ENCODE measurements at places on chromosomes 1 and 21. TPM values are rescaled to one million over a fixed set of nuclear protein-coding genes. Genes with fewer than 3 reads are reported as not detected.

GRCh38 chr1:248239478-248239877 is 8.3 kb downstream of the OR2M4 start:
- no peaks in the 10 kb centered on the region for H3K27me3 ChIP-seq
- DNase-seq = no peak
- no peak overlapping the region for H3K4me3 ChIP-seq
- H3K4me1 ChIP-seq = no peaks in the 10 kb centered on the region

GRCh38 chr21:15947677-15948076 is 217.9 kb downstream of the USP25 start:
- no peak for DNase-seq
- H3K27ac ChIP-seq = no peak overlapping the region
- H3K4me1 ChIP-seq = no peaks in the 10 kb centered on the region

DNA sequence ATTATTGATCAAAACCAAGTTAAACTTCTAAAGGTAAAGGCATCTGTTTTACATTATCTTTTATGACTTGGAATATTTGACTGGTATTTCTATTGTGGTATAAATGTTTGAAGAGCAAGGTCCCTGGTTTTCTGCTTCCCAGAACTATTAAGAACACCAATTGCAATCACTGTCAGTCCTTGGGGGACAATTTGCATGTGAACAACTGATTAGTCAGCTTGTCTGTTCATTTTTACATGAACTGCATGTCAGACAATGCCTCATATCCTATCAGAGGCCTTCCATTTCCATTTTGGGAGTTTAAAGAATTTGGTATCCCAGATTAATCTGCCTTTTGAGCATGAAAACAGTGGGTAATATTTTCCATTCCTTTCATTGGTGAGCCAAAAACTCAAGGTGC is 654.9 kb upstream of the USP24 start:
- no peaks in the 10 kb centered on the region for H3K36me3 ChIP-seq
- no peak overlapping the region for H3K4me3 ChIP-seq
- no peak overlapping the region for H3K27ac ChIP-seq
- H3K4me1 ChIP-seq = no peaks in the 10 kb centered on the region

- DNase-seq = no peak
- no peaks in the 10 kb centered on the region for H3K36me3 ChIP-seq
- H3K27ac ChIP-seq = no peak overlapping the region
Measured at GRCh38 chr1:6141592-6141991, 38.5 kb downstream of the CHD5 start.

DNA sequence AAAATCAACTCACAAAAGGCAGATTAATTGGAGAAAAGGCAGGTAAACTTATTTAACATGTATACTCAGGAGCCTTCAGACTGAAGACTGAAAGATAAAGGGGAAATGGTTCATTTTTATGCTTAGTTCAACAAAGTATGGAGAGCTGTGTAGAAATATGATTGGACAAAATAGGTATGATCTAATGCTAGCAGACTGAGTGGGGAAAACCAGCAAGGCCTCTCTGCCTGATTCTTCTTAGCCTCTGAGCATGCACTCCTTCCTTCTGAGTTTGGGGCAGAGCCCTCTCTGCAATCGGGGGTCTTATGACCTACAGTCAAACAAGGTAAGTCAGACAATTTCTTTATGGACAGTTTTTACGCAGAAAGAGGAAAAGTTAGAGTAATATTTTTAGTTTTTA is 38.8 kb upstream of the SUCO start:
- no peak for DNase-seq
- no peak overlapping the region for H3K27ac ChIP-seq
- H3K27me3 ChIP-seq = peaks cover 6% of the 10 kb centered on the region

The BNIPL gene
- 0.29 TPM for total RNA-seq

The FCAMR gene
- total RNA-seq = not detected

The MFAP2 gene
- 132 TPM for total RNA-seq

The AK5 gene
- 1.7 TPM for total RNA-seq

The TMEM39B gene
- total RNA-seq = 13.3 TPM

The GPX7 gene
- total RNA-seq = 5.7 TPM

The FMO5 gene
- 1.3 TPM for total RNA-seq

The HES4 gene
- total RNA-seq = 169 TPM
